ENCODE measurements at places on chromosomes 6 and 20.

GRCh38 chr6:127937102-127937501 is 36.2 kb upstream of the THEMIS start:
- no peak for DNase-seq

GRCh38 chr20:46636514-46636913 is 14.7 kb downstream of the SLC13A3 start:
- no peak for DNase-seq

DNA sequence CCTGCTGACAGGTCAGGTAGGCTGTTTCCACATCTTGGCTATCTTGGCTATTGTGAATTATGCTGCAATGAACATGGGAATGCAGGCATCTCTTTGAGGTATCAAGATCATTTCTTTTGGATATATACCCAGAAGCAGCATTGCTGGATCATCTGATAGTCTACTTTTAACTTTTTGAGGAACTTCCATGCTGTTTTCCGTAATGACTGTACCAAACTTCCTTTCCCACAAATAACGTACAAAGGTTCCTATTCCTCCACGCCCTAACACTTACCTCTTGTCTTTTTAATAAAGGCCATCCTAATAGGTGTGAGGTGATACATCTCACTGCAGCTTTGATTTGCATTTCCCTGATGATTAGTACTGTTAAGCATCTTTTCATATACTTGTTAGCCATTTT is 338.7 kb upstream of the RUNX2 start:
- DNase-seq: no peak

DNA sequence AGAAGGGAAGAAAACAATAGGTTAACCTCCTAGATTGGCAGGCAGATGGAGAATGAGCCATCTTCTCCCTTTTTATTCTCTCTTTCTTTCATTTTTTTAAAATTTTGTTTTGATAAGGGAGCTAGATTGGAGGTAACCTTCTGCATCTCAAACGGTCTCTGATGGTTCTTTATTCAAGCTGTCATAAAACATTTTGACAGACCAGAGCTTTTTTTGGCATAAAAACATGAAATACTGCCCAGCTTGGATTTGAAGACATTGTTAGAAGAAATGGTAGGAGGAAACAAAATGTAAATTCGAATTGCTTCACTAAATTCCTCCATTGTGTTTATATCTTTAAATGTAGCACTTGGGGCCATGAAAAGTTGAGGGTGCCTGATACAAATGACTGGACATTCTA is 158.5 kb downstream of the EPHA7 start:
- no peak for DNase-seq

GRCh38 chr6:33419580-33420490 is at the start of gene SYNGAP1:
SYNGAP1 (plus strand) TSS chr6:33420065; CDS start chr6:33420265, 200 bp downstream.
- DNase-seq: no peak

DNA sequence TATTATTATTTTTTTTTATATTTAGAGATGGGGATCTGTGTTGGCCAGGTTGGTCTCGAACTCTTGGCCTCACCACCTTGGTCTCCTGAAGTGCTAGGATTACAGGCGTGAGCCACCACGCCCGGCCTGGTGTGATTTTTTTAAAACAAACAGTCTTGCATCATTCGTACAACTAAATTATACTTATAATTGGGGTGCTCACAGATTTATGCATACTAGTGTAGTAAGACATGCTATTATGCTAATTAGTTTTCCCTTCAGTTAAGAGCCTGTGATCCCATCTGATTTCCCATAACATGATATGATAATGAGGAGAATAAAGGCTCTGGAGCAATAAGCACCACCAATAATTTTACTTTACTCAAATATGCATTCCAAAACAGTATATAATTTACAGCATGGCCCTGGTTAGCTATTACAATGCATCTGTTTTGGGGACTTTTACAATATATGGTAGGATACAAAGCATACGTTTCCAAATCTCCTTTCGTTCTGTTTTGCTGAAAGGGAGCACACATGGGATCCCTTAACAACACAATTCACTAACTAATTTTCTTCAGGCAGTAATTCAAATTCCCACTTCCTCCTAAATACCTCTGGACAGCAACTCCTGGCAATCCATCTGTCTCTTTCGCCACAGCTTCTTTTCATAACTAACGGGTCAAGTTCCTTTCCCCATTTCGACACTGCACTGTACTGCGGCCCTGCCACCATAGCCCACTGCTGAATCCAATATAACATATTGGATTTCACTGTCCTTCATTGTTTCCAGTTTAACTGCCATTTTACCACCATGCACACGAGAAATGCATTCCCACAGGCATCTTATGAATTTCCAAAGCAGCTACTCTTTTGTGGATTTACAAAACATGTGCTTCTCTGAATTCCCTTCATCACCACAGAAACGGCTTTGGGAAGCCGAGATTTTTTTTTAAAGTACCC is 1.7 kb downstream of the NUDT3 start:
- DNase-seq: no peak

GRCh38 chr6:35064290-35064689 is 76.8 kb downstream of the TCP11 start:
- no peak for DNase-seq

- DNase-seq: no peak
Observed at GRCh38 chr20:11982289-11982954, 64.7 kb downstream of the BTBD3 start.

- DNase-seq: no peak
Observed at GRCh38 chr20:37257988-37258387, 3.6 kb downstream of the GHRH start.

DNA sequence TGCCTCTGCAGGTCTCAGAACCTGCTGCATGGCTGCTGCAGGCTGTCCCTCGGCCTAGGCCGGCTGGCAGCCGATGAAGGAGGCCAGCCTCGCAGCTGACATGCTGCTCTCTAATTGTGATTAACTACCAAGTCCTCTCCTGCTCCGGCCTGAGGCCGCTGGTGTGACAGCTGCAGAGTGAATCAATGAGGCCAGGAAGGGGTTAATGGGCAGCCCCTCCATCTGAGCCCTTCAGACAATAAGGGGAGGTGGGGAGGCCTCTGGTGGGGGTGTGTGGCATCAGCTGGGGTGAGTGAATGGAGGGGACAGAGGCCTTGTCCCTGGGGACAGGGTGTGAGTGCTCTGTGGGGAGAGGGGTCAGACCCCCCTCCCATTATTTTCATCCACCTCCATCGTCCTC is 34.4 kb downstream of the SLC52A3 start:
- DNase-seq: no peak

- DNase-seq: no peak
Observed at GRCh38 chr6:110467566-110468140, 8.8 kb downstream of the SLC22A16 start.

- no peak for DNase-seq
Observed at GRCh38 chr6:475314-475713, 83.8 kb downstream of the IRF4 start.

DNA sequence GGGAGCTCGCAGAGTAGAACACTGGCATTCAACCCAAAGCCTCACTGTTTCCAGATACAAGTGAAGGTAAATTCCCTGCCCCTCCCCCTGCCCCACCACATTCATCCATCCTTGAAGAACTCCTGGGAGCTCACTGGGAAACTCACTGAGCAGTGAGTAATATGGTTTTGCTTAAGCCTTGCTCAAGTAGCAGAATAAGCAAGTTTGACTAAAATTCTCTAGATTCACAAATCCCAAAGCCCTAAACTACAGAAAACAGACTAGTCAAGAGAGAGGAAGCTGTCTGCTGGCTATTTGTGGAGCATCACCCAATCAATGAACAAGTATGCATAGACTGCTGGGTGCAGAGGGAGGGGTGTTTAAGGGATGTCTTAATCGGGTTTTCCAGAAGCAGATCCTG is 82.1 kb downstream of the UNC5CL start:
- no peak for DNase-seq

DNA sequence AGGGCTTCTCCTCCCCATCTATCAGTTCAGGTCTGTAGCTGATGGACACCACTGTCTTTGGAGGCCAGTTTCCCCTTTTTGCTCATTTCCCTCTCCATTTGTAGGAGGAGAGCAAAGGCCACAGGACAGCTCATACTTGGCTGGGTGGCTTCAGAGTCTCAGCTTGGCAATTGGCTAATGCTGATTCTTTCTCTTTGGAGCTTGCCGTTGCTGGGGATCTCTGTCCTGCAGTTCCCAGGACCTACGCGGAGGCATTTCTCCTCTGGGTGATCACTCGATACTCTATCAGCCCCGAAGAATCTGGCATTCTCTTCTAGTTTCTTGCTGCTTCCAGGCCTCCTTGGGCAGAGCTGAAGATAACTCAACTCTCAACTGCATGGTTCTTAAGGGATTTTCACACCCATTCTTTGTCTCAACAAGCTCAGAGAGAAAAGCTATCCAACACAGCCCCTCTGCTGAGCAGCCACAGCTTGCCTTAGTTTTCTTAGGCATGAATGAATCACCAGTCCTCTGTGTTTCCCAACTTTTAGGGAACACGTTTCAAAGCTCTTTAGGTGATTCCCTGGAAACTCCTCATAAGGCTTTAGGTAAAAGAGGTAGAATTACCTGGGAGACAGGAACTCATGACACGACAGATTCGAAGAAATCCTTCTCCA is 19.2 kb upstream of the SSR1 start:
- DNase-seq: no peak

DNA sequence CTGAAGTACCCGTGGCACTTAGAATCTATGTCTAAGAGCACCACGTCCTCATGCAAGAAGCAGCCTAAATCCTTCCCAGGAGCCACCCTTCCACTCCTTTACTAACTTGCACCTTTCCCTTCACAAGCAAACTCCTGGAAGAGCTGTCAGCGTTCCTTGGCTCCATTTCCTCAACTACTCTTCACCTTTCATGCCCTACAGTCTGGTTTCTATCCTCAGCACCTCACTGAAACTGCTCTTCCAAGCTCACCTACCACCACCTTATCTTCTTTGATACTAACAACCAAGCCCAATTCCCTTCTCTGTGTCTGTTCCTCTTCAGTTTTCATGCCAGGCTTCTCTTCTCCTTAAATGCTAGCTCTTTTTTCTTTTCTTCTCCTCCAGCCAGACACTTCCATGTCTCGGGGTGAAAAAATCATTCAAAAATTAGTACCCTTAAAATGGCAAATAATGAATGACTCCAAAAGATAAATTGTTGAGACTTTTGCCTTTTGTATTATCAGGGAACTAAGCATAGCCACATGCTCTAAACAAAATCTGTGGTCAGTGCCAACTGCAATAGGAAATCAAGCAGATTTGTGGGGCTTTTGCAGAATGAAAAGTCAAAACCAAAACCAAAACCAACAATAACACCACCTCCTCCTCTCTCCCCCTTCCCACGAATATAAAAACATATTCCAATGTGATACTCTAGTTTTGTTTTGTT is 149.6 kb upstream of the KCNK16 start:
- DNase-seq: no peak

GRCh38 chr20:33105316-33105924 is 26.0 kb downstream of the BPIFB4 start:
- DNase-seq: no peak

- no peak for DNase-seq
Observed at GRCh38 chr20:12786276-12786675, 222.5 kb upstream of the SPTLC3 start.

GRCh38 chr6:9494864-9495263 is 920.0 kb downstream of the TFAP2A start:
- no peak for DNase-seq

GRCh38 chr6:84390334-84390733 is 162.9 kb upstream of the CEP162 start:
- DNase-seq: no peak

DNA sequence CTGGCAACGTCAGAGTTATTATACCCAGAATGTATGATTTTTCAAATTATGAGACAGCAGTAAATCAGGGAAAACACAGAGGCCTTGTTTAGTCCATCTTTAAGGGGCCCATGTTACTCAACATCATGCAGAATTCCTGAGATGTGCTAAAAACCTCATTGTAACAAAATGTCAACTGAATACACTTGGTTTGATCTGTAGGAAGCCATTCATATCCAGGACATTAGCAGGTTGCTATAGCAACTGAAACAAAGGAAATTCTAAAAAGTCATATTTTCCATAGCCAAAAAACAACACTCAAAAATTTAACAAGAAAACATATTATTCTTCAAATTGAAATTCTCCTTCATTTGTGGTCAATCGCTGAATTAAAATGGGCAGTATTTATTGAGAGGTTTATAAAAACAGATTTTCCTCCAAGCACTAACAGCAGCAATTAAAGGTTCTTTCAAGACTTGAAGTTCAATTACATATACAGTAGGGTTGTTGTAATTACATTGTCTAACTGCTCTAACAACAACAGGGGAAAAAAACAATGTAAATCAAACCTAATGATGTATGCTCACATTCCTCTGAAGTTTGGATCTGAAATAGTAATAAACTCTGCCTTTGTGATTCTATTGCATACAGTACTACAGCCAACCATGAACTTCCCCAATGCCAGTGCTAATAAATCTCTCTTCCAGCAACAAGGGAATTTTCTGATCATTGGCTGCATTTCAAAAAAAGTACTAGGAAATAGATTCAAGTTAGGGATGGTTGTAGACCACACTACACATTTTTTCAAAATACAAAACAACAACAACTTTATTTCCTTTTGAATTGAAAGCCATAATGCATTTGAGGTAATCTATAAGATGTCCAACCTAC is 34.9 kb downstream of the COL12A1 start:
- no peak for DNase-seq

- no peak for DNase-seq
Observed at GRCh38 chr20:61846074-61846473, 219.6 kb downstream of the TAF4 start.

DNA sequence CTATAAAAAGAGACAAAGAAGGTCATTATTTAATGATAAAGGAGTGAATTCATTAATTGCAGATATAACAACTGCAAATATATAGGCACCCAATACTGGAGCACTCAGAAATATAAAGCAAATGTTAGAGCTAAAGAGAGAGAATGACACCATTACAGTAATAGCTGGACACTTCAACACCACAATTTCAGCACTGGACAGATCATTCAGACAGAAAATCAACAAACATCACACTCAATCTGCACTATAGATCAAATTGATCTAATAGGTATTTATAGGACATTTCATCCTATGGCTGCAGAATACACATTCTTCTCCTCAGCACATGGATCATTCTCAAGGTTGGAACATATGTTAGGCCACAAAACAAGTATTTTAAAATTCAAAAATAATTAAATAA is 72.7 kb downstream of the MAP7 start:
- no peak for DNase-seq

DNA sequence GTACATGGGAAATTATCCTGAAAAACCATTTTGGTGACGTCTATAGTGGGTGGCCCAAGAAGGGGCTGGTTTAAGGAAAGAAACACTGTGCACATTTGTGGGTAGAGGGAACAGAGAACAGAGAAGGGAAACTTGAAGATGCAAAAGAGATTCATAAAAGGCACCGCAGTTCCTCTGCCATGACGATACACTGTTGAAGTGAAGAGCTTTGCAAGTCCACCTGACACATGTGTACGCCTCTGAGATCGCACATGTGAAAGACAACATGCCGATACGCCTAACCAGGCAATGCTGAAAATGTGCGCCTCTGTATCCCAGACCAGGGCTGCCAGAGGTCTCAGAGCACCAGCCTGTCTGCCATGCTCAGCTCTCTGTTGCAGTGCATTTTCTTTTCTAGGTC is 180.9 kb downstream of the KIF16B start:
- no peak for DNase-seq

Measured in NCI-H1436 treated with DMSO at 0.1 percent for 48 hours (cell line).